ENCODE measurements at places on chromosomes 11 and 22.

GRCh38 chr22:23678133-23678532 lies 12.7 kb upstream of the RGL4 start:
- no peak for DNase-seq

DNA sequence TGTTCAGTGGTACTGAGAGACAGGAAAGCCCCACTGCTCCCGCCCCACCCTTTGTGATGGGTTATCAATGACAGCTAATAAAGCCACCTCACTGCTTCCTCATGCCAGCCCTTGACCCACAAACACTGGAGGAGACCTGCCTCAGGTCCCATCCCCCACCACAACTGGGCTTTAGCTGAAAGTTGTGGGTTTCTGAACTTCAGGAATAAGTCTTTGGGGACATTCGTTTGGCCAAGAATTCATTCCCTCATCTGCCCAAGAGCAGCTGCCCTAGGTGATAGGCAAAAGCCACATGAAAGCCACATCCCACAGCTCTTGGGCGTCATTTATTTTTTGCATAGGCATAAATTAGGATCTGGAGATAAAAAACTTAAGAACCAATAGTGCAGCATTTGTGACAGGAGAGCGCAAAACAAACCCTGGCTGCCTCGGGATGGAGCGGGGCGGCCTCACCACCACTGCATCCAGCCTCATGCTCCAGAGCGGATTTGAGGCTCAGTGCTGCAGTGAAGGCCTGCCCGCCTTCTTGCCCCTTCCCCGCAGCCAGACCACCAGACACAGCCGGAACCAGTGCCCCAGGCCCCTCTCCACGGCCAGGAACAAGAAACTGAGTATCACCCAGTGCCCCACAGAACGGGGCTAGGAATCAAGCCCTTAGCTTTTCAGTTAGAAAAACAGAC lies 21.2 kb downstream of the SUN2 start:
- DNase-seq = no peak

- DNase-seq = no peak
Measured at GRCh38 chr11:61256710-61257482, 15.9 kb downstream of the PGA5 start.

GRCh38 chr11:48094643-48095339 lies 114.4 kb downstream of the PTPRJ start:
- DNase-seq = no peak

GRCh38 chr11:92424281-92424680 lies 199.7 kb downstream of the FAT3 start:
- DNase-seq = no peak

GRCh38 chr22:45804986-45805325 lies 133.3 kb downstream of the ATXN10 start:
- no peak for DNase-seq

DNA sequence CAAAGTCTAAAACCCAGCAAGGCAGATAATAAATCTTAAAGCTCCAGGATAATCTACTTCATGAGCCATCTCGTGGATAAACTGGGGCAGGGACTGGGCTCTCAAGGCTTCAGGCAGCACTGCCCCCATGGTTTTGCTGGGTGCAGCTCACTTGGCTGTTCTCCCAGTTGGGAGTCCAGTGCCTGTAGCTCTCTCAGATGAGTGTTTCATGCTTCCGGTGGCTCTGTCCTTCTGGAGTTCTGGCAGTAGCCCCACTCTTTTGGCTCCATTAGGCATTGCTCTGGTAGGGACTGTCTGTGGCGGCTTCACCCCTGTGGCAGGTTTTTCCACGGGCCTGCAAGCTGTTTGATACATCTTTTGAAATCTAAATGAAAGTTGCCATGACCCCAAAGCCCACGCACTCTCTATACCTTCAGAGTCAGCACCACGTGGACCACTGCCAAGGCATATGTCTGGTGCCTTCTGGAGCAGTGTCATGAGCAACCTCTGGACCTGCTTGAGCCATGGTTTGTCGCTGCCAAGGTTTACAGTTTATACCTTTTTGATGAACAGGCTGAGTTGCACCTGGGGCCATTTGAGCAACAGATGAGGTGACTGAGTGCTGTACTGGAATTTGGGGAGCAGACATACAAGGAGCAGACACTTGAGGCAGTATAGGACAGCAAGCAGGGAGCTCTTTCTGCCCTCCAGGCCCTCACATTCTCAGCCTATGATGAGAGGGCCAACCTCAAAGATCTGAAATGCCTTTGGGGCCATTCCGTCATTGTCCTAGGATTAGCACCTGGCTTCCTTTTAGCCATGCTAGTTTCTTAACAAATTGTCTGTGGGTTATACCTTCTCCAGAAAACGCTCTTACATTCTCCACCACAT lies 48.6 kb downstream of the MTNR1B start:
- DNase-seq = no peak

DNA sequence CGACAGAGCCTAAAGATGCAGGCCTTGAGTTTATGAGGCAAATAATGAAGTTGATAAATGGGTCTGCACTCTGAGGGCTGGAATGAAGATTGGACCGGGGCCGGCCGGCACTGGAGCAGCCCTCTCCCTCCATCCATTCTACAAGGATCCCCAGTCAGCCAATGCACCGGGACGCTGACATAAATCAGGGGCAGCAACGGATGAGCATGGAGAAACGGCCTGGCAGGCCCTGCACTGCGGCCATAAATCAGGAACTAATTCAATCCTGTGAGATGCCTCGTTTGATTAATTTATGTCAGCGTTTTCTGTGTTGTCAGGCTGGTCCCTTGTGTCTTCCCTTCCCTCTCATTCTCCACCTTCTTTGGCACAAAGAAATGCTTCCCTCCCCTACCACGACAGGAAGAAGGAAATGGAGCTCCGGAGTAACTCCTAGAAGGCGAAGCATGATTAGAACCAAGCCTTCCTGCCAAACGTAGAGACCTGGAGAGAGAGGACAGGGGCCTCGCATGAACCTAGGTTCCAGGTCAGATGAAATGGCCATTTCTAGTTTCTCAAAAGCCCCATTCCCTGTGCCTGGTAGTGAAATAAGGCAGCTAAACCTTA lies 358.4 kb downstream of the OPCML start:
- DNase-seq = no peak

GRCh38 chr11:130672911-130673310 lies 224.5 kb downstream of the ADAMTS15 start:
- DNase-seq = no peak

- no peak for DNase-seq
Measured at GRCh38 chr22:17375914-17376614, 6.8 kb downstream of the CECR2 start.

DNA sequence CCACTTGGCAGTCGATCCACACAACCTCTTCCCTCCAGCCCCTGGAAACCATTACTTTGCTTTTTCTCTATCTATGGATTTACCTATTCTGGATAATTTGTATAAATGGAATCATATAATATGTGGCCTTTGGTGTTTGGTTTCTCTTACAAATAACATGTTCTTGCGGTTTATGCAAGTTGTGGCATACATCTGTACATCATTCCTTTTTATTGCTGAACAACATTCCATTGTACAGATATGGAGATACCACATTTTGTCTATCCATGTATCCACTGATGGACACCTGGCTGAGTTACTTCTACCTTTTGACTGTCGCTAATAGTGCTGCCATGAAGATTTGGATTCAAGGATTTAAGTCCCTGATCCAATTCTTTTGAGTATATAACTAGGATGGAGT lies 25.1 kb downstream of the SMCO4 start:
- DNase-seq = no peak

- no peak for DNase-seq
Measured at GRCh38 chr11:131978351-131978750, 607.9 kb downstream of the NTM start.

DNA sequence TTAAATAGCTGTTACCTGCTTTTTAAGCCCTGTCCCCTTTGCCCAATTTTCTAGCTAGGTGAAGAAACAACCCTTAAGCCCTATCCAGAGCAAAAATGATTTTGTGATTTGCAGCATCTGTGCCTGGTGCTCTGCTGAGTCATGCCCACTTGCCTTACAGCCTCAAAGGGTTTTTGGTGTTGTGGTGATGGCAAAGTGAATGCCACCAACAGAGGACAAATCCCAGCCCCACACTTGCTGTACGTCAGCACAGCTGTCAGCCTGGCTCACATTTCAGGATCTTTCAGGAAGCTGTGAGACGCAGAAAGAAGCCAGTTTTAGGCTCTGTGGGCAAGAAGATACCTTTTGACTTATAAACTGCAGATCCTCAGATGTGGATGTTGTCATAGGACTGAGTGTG lies 401.7 kb downstream of the TENM4 start:
- DNase-seq = no peak

DNA sequence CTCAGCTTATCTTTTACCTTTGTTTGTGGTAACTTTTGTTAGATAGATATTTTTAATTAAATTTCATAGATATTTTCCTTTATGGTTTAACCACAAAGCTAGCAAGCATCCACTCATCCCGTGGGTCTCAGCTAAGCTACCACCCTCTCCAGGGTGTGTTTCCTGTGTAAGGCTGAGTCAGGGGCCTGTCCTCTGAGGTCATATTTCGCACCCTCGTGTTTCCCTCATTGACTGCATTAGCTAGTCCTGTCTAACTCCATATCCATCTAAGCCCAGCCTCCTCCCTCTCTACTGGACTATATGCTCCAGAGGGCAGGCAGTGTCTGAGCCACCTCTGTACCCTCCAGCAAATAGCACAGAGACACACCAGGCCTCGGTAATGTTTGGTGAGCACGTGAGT lies 16.7 kb downstream of the XRRA1 start:
- no peak for DNase-seq

Data from NCI-H187 treated with DMSO at 0.1 percent for 48 hours (cell line).